Urinary bladder (tissue), 4 donors: ENCODE measurements at places on chromosomes 4 and X. TPM values are rescaled to one million over a fixed set of nuclear protein-coding genes. Genes with fewer than 3 reads are reported as not detected.

DNA sequence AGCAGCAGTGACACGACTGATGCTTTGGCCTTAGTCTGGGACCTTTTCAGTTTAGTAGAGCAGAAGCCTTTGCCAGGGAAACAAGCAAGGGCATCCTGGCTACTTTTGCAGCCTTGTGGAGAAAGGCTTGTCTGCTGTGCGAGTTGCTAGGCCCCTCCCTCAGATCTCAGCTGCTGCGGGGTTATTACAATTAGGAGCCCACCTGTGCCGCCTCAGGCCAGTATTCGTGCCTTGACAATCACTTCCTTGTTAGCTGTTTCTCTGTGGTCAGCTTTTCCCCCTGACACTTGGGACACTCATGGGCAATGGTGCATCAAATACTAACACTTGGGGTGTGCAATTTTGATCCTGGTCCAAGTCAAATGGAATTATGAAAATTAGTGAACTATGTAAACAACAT, 67.9 kb downstream of the SH2D1A start:
- no peak for DNase-seq

DNA sequence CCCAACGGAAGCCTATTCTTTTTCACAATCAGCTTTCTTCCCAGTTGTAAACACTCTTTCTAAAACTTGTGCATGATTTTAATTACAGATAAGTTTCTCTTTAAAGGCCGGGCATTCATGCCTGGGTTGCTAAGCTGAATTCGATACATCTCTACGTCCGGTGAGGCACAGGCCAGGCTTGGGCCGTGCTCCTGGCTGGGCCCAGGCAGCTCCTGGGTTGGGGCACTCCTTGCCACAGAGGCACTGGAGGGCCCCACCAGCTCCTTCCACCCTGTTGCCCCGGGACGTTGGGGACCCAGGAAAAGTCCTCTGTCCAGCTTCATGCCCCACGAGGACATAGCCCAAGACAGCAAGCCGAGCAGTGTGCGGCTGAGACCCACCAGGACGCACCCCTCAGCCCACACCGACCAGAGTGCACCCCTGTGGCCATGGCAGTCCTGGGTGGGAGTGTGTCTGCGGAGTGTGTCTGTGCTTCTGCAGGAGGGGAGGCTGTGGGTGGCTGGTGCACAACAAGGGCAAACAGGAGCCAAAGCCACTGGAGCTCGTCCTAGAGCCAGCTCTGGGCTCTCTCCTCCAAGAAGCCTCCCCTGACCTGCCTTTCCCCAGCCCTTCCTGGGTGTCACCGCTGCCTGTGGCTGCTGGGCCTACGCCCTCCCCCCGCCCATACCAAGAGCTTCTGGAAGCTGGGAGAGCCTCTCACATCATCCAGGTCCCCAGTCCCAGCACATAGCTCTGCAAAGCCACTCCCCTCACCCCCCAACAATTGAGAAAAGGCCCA, 128.0 kb upstream of the NKX1-1 start:
- no peak for DNase-seq

DNA sequence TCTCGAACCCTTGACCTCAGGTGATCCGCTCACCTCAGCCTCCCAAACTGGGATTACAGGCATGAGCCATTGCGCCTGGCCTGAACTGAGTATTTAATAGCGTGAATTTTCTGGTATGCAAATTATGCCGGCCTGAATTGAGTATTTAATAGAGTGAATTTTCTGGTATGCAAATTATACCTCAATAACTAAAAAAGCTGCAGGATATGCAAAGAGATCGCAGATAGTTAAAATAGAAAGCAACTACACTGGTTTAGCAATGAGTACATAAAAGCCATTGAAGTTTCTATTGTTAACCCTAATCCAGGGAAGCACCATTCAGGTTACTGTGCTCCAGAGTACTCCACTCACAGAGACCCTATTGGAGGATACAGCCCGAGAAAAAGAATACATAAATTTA, 22.8 kb downstream of the FBXW7 start:
- no peak for DNase-seq

- no peak for DNase-seq
Measured at GRCh38 chrX:47991263-47992094, 12.3 kb downstream of the ZNF182 start.

GRCh38 chr4:140242357-140243277, 88.6 kb upstream of the MAML3 start:
- DNase-seq = no peak

DNA sequence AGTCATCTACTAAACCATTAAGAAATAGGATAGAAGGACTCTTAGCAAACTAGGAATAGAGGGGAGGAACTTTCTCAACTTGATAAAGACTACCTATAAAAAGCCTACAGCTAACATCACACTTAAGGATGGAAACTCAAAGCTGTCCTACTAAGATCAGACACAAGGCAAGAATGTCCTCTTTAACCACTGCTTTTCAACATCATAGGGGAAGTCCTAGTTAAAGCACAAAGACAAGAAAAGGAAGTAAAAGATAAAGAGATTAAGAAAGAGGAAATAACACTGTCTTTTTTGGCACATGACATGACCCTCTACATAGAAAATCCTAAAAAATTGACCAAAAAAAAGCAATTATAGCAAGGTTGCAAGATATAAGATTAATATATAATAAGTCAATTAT, 136.6 kb downstream of the FBXW7 start:
- no peak for DNase-seq

DNA sequence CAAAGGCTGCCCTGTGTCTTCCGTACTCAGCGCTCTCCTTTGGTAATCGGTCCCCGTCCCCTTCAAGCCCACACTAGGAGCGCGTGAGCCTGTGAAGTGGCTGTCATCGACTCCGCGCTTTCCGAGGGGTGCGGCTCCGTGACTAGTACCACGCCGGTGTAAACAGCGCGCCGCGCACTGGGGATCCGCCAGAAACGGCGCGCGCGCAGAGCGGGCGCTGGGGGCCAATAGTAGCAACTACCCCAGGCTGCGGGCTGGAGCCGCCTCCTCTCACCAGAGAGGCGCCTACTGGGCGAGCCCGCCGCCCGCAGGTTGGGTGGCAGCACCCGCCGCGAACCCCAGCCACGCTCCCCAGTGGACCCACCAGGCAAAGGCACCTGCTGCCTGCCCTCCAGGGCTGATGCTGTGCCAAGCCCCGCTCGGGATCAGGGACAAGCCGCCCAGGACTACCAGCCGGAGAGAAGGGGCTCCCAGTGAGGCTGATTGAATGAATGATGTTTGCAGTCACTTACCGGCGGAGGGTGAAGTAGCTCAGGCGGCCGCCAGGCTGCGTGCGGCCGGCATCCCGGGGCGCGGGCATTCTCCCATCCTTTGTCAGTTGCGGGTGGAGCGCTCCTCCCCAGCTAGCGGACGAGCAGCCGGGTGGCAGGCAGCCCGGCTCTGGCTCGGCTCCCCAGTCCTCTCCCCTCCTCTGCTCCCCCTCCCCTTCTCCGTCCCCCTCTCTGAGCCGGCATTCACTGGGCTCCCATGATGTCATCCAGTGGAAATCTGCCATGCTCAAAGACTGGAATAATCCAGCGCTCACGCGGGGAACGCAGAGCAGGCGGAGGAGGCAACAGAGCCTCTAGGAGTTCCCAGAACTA, 370.3 kb upstream of the SMIM31 start:
- DNase-seq = peak; percentile 86

GRCh38 chr4:98026362-98026761, 116.9 kb downstream of the STPG2 start:
- no peak for DNase-seq

GRCh38 chrX:2147928-2148327, 352.8 kb downstream of the DHRSX start:
- no peak for DNase-seq

- DNase-seq = no peak
Measured at GRCh38 chrX:153495362-153495751, 577 bp downstream of the BGN start.

DNA sequence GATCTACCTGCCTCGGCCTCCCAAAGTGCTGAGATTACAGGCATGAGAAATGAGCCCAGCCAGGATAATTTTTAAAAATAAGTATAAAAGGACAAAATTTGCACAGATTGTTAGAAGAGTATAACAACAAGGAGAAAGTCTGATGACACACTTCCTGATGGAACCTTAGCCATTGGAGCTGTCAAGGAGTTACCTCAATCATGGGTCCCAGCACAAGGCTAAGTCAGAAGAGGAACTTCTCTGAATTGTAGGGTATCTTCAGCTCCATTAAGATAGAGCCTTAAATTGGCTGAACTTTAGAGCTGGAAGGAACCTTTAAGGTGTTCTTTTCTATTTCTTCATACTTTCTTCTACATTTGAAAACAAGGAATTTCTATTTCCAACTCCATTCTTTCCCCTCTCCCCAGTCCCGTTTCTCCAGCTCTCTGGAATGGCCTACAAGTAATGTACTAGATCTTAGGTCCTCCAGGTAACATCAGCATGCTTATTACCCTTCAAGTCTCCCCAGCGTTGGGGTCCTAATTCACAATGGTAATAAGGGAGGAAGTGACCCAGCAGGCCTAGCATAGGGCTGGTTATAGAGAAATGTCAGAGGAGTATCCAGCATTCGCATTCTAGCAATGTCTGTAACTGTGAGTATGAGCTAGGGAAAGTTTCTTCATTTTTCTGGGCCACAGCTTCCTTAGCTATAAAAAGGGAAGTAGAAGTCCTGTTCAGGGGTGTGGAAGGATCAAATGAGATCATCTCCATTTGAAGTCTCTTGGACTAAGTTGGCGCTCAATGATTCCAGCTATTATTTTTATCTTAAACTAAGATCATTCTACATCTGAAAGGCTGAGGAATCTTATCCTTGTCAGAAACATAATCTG, 18.5 kb upstream of the RBPJ start:
- DNase-seq = no peak

DNA sequence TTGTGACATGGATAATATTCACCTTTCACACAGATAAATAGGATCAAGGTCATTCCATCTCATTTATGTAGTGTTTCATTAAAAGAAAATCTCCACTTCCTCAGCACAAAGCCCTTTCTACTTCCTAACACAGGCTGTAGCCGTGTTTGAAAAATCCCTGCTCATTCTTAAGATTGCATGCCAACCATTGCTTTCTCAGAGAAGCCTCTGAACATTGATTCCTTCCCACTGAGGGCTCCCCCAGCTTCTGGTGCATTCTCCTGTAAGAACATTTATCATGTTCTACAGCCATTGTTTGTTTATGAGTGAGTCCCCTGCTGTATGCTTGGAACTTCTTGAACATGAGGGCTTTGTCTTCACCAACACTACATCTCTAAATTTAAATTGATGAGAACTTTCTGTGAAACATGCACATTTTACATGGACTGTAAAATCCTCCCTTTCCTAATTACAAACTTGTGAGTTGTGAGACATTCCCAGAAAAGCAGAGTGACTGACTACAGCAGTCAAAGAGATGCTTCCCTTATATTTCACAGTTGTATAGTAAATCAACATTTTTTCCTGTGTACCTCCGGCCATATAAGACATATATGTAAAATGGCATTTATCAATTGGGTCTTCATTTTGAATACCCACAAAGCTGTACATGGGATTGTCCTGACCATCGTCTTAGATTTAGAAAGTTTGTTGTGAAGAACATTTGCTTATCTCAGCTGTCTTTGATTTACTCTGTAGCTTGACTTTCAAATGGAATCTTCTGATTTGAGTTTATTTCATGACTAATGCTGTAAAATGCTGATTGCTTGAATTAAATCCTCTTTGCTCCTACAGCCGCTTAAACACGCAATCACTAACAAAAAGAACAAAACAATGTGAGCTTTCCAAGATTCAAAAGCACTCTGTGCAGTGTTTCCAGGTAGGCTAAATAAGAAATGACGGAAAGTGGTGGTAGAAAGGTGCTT, 600.5 kb upstream of the SLIT2 start:
- DNase-seq = no peak

DNA sequence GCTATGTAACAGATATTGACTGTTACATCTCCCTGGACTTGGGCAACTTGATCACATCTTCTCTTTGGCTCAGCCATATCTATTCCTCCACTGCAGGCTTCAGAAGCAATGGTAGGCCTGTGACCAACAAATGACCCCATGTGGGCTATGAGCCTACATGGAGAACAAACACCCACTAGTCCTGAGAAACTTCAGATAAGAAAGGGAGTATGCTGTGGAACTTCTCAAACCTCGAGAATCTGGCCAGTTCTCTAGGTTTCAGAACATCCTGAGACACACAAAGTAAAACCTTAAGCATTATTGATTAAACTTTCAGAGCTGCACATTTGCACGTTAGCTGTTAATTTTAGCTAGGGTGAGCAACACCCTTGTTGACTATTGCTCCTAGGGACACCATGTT, 16.3 kb downstream of the RBMX2 start:
- DNase-seq = no peak

DNA sequence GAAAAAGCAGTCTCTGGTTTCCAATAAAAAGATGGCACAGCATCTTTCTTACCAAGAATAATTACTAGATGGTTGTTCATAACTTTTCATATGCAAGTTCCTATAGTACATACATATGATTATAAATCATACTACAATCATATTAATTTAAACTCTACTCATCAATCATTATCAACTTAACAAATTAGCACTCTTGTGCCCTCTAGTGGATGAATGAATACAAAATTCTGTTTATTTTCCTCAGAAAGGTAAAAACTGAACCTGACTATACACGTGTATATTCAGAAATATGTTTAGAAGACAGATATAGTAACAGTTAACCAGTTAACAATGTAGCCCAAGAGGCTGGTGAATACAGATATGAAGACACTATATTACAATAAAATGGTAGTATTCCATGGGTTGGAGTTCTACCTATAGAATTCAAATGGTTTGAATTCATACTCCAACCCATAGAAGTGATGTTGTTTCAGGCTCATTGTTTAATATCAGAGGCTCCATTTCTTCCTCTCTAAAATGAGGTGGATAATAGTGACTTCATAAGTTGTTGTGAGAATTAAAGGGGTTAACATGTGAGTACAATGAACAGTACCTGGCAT, 100.0 kb downstream of the ADAMTS3 start:
- no peak for DNase-seq

- DNase-seq = no peak
Measured at GRCh38 chrX:132146456-132146855, 18.6 kb upstream of the FRMD7 start.

- DNase-seq = no peak
Measured at GRCh38 chr4:6263526-6264224, 6.0 kb upstream of the WFS1 start.

GRCh38 chr4:82630079-82630478, 68.3 kb upstream of the TMEM150C start:
- no peak for DNase-seq

DNA sequence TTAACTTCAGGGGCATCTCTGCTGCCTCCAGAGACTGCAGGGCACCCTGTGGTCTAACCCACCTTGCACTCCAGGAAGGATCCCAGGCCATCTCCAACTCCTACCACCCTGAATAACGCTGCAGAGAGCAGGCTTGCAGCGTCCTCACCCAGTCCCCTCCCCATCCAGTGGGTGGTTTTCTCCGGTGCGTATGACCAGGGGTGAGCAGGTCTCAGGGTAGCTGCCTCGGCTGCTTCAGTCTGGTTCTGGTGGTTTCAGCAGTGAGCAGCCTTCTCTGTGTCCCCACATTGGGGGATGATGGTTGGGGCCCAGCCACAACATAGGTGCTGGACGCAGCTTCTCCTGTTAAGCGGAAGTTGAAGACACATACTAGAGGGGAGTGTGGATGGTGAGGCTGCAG, 38.6 kb upstream of the SORCS2 start:
- no peak for DNase-seq

The GPR34 gene
- 7.7 TPM for polyA plus RNA-seq

The GTPBP6 gene
- 71.8 TPM for polyA plus RNA-seq

The ARMCX6 gene
- 35.1 TPM for polyA plus RNA-seq

The CSAG2 gene
- not detected for polyA plus RNA-seq

The CTSO gene
- 23.8 TPM for polyA plus RNA-seq

The MAGEA2 gene
- polyA plus RNA-seq = not detected

The TCEAL1 gene
- polyA plus RNA-seq = 243 TPM
